Spleen (tissue), 13 donors: ENCODE measurements at places on chromosomes 12 and 14. TPM values are rescaled to one million over a fixed set of nuclear protein-coding genes. Genes with fewer than 3 reads are reported as not detected.

The NEUROD4 gene
- not detected for total RNA-seq

GRCh38 chr12:106345746-106346145 lies 11.8 kb upstream of the POLR3B start:
- DNase-seq: no peak

GRCh38 chr14:83992857-83993256 lies 1537.1 kb upstream of the FLRT2 start:
- no peak for DNase-seq

The CCDC197 gene
- total RNA-seq: not detected

GRCh38 chr14:23915559-23915958 lies 38.0 kb upstream of the DHRS4 start:
- no peak for DNase-seq

- no peak for DNase-seq
Observed at GRCh38 chr12:39343665-39344064, 99.3 kb downstream of the KIF21A start.

The PLCZ1 gene
- total RNA-seq: not detected

DNA sequence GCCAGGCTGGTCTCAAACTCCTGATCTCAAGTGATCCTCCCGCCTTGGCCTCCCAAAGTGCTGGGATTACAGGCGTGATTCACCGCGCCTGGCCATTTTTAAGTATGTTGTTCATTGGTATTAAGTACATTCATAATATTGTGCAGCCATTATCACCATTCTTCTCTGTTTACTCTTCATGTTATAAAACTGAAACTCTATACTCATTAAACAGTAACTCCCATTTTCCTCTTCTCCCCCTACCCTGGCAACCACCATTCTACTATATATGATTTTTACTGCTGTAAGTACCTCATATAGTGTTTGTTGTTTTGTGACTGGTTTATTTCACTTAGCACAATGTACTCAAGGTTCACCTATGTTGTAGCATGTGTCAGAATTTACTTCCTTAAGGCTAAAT lies 23.1 kb downstream of the METAP2 start:
- no peak for DNase-seq

- DNase-seq: no peak
Observed at GRCh38 chr12:56521209-56521589, 421 bp upstream of the RBMS2 start.

GRCh38 chr14:101927859-101928258 lies 36.5 kb upstream of the DYNC1H1 start:
- DNase-seq: peak; percentile 79
